ENCODE measurements at places on chromosomes 12 and 14. TPM values are rescaled to one million over a fixed set of nuclear protein-coding genes. Genes with fewer than 3 reads are reported as not detected.

POTEM gene
- not detected for total RNA-seq

AQP6 gene
- total RNA-seq: not detected

C12orf42 gene
- total RNA-seq: not detected

THAP2 gene
- 2.8 TPM for total RNA-seq

CIROP gene
- total RNA-seq: not detected

ERBB3 gene
- total RNA-seq: not detected

RFX4 gene
- total RNA-seq: not detected

SLC7A8 gene
- 0.63 TPM for total RNA-seq

LRP1-AS gene
- not detected for total RNA-seq

POU6F1 gene
- total RNA-seq: 0.99 TPM

IFNG-AS1 gene
- total RNA-seq: not detected

OR4E2 gene
- not detected for total RNA-seq

VCPKMT gene
- 5.6 TPM for total RNA-seq

TAS2R7 gene
- not detected for total RNA-seq

Measured in endothelial cell of coronary artery (primary cell).